ENCODE measurements at places on chromosomes 2 and 18.

DNA sequence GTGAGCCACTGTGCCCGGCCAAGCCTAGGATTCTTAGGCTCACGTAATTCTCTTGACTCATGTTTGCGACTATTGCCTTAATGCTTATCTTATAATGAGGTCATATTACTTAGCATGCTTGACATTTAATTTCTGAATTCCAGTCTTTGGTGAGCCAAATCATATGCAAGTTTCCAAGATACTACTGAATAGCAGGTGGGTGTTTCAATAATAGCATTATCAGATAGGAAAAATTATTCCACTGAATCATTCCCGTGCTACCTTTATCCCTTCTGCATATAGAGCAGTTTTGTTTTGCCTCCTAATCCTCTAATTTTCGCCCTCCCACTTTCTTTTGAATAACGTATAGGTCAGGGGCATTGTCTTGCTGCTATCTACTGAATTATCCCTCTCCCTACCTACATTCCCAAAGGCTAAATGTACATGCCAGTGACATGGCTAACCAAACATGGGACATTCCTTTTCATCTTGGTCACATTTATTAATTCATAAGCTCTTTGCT lies 4.9 kb downstream of the DAW1 start:
- DNase-seq: no peak

GRCh38 chr2:94923196-94923595 lies 52.0 kb downstream of the TEKT4 start:
- no peak for DNase-seq

- DNase-seq: peak; percentile 22
Measured at GRCh38 chr2:180385601-180386201, 378.6 kb upstream of the CWC22 start.

DNA sequence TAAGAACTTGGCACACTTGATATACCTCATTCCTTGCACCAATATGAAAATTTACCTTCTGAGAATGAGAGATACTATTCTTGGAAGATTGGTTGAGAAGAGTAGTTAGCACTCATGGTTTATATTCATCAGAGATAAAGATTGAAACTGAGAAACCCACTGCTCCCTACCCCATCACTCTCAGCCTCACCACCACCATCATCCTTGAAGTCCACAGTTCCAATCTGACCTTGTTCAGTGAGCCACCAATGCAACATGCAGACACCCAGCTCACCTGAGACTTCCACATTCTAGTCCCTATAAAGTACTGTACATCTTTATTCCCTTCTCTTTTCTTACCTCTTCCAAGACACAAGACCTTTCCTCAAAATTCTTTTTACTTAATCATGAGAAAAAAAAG lies 869.0 kb downstream of the TRIB2 start:
- DNase-seq: no peak

- no peak for DNase-seq
Measured at GRCh38 chr2:158965107-158965506, 3.3 kb upstream of the TANC1 start.

- no peak for DNase-seq
Measured at GRCh38 chr2:66895206-66895605, 460.3 kb downstream of the MEIS1 start.

DNA sequence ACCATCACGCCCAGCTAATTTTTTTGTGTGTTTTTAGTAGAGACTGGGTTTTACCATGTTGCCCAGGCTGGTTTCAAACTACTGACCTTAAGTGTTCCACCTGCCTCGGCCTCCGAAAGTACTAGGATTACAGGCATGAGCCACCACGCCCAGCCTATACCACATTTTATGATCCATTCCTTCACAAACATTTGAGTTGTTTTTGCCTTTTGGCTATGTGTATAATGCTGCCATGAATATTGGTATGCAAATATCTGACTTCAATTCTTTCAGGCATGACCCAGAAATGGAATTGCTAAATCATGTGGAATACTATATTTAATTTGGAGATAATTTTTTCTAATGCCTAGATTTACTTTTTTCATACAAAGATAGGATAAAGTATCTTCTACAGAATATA lies 68.6 kb downstream of the TTC27 start:
- DNase-seq: no peak

DNA sequence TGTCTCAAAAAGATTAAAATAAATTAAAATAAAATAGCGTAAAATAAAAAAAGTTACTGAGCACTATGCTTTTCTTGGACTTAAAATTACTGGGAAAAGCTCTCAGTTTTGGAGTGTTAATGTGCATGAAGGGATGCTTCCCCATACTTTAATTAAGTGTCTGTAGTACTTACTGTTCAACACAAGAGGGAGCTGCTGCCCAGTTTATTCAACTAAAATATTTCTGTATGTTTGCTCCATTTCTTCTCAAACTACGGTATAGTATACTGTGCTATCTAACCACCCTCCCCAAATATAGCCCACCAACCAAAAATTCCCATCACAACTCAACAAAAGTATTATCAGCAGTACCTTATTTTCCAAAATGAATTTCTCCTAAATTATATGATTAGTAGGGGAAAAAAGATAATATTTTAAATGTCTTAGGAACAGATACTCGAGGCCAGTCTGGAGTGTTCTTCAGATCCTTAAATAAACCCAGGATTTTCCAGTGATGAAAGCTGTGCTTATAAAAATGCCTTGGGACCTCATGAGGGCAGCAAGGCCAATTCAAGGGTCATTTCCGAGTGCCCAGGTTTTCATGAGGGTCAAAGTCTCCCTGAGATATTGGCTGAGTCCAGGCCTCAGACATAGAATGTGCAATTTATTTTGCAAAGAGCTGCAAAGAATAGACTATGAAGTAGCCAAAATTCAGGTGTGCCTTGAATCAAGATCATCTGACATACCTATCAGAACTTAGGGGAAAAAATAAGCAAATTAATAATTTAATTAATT lies 64.1 kb downstream of the CHRNA1 start:
- no peak for DNase-seq

DNA sequence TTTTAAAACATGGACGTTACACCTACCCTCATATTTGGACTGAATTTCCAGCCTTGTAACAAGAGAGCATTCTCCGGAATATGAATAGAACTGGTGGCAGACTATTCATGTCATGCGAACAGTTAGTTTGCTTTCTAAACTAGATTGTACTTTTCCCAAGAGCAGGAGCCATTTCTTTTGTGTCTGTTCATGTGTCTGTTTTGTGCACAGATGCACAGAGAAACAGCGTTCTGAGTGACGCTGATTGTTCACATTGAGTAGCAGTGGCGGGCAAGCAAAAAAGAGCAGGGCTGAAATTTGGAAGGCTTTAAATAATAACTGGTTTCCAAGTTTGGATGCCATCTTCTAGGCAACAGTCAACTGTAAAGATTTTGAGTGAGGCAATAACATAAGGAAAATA lies 200.3 kb downstream of the NRXN1 start:
- no peak for DNase-seq

DNA sequence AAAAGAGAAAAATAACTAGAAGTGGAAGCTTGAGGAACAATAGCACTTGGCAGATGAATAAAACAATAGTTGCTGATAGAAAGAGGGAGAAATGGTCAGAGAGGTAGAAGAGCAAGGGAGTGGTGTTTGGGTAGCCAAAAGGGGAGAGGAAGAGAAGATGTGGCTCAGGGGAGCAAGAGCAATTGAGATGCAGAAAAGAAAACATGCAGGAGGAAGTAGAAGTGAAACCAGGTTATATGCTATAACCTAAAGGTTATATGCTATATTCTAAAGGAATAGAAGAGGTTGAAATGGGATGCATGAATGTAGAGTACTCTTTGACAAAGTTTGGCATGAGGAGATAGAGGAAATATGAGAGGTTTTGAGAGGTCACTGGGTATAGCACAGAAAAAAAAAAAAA lies 759.5 kb downstream of the SATB2 start:
- DNase-seq: no peak

GRCh38 chr2:221145396-221145795 lies 426.7 kb downstream of the EPHA4 start:
- no peak for DNase-seq

DNA sequence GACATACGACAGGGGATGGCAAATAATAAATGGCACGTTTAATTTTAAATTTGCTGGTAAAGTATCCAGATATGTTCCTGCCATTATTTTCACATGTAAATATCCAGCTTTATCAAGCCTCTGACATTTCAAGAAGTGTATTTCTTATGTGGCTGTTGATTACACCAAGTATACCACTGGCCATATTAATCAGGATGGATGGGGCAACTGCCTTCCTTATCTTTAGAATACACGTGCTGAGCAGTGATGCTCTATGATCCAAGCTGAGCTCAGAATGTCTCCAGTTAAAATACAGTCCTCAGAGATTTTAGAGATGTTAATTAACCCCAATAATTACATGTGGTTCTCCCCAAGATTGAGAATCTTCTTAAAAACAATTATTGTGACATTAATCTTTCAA lies 38.3 kb upstream of the RAPGEF4 start:
- DNase-seq: no peak

All from epithelial cell of prostate (primary cell).